Smooth muscle cell of the coronary artery (primary cell): ENCODE measurements at places on chromosomes 3 and 15. TPM values are rescaled to one million over a fixed set of nuclear protein-coding genes. Genes with fewer than 3 reads are reported as not detected.

Gene CCR2
- under 0.01 TPM in 1 of 2 replicates, not detected in the other for total RNA-seq

Gene UCN2
- under 0.01 and 0.68 TPM in 2 replicates for total RNA-seq

Gene TEX55
- not detected in 2 replicates for total RNA-seq

Gene CHRNA5
- total RNA-seq: 0.12 and 0.53 TPM in 2 replicates

Gene IL17RD
- 2.7 and 3.6 TPM in 2 replicates for total RNA-seq

Gene ACTC1
- total RNA-seq: 0.08 and 0.70 TPM in 2 replicates
